ENCODE measurements at places on chromosomes 7 and 10.

GRCh38 chr10:101305320-101306241 is 48.4 kb upstream of the BTRC start:
- no peak for DNase-seq

GRCh38 chr10:34811968-34812514 is 3.1 kb downstream of the PARD3 start:
- no peak for DNase-seq

DNA sequence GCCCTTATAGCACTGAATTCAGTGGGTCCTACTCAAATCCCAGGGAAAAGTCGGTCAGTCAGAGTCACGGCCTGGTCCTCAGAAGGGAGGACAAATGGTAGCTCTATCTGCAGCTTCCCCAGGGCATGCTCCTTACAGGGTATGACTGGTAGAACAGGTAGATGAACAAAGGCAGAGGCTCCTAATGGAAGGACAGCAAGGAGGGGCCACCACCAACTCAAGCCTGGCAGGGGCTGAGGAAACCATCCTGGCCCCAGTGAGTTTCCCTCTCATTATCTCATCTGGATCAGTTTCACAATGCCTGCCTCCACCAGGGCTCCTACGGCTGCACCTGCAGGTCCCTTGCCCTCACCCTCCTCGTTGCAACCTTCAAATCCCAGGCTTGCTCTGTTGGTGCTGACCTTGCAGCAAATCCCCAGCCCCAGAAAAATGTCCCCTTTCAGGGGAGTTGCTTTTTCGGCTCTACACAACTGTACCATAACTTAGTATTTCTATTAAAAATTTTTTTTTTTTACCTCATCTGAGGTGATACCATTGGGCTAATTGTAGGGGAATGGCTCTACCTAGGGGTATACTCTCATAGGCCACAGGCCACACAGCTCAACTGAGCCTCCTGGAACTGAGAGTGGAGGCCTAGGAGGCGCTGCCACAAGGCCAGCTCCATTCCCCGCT is 2.4 kb upstream of the MYO1G start:
- DNase-seq, result no peak

- DNase-seq, result no peak
These were observed 12.2 kb downstream of the PDZD8 start for GRCh38 chr10:117363028-117363427.

GRCh38 chr10:74988832-74989561 is 122.5 kb upstream of the SAMD8 start:
- DNase-seq, result no peak

DNA sequence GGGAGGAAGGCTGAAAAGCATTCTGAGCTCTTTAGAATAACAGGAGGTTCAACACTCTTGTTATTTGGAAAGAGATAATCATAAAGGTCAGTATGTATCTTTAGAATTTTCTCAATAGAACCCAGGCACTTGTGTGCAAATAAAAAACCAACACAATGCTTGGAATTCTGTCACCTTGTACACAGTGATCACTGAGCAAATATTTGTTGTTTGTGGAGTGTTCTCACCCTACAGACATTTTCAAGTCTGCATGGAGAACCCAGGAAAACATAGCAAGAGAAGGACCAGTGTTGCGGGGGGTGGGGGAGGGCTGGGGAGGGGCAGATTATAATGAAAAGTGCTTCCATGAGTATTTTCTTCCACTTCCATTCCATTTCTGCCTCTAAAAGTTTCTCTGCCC is 87.4 kb downstream of the FAM107B start:
- no peak for DNase-seq

DNA sequence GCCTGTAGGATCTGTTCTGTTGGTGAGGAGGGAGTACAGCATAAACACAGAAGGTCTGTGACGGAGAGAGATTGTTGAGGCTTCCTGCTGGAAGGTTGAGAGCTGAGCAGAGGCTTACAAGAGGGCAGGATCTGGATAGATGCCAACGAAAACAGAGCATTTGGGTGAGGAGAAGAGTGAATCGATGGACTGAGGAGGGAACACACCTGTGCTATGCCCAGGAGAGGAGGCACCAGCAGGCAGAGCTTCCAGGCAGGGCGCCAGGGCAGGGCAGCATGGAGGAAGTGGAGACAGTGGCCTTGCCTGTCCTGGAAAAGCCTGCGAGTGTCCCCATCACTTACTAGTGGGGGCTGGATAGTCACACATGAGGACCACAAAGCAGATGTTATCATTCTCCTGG is 282.9 kb downstream of the PAXIP1 start:
- no peak for DNase-seq

DNA sequence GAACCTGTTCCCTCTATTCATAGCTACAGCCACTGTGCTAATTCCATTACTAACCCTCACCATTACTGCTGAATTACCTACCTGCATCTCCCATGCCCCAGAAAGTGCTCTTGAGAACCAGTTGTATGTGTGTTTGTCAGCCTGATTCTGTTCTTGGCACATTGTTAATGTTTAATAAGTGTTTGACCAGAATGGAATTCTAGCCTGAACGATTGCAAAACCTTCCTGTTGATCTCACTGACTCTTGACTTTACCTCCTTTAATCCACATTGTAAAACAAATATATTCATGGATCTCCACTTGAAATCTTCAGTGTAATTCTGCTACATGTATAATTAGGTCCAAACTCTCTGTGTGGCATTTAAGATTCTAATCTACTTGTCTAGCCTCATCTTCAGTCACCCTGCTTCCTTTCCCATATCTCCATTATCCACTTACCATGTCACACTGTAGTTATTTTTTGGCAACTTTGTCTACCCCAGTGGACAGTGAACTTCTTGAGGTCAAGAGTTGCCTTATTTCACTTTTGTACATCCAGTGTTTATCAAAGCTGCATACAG is 4.9 kb downstream of the ZNF277 start:
- no peak for DNase-seq

DNA sequence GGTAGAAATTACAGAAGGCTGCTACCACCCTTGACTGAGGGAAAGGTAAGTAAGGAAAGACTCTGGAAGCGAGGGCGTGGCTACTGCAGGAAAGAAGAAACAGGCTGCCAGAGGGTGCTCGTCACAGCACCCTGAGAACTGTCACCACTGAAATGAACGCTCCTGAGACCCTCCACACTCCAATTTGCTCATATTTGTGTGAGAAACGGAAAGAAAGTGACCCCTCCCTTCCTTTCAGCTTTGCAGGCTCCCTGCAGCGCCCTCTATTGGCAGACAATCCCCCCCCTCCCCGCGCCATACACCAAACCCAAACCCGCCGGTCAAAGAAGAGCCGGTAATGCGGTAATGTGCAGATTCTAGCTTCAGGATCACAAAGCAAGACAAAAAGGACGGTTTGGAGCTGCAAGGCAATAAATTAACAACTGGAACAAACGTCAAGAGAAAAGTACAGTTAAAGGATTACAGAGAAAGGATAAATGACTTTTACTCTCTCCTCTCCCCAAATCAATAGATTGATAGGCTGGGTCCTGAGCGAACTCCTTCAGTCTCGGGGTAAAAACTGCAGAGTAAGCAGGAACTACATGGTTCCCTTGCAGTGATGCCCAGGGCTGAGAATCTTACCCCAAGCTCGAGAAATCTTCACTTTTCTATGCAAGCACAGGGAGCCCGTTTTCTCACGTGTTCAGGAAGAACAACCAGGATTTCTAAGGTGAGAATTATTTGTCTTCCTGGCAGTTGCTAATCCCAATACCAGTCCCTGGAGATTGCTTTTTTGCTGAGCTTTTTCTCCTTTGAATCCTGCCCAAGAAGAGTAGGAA is 47.6 kb downstream of the STEAP1B start:
- no peak for DNase-seq

GRCh38 chr7:158745057-158745715 is 40.6 kb upstream of the NCAPG2 start:
- no peak for DNase-seq

DNA sequence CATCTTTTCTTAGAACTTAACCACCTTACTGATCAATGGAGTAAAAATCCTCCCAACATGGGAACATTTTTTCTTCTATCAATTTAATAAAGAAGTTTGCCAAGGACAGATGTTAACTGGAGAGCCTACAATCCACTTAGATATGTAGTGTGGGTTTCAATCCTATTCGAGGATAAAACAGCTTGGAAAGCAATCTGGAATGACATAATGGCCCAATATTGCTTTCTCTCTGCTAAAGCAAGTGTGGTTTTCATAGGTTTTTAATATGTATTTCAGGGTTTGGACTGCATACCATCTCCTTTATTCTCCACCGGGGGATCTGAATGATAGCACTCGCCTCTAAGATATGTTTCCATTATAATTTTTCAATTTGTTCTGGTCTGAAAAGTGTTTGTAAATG is 149.7 kb downstream of the PRPF18 start:
- no peak for DNase-seq

DNA sequence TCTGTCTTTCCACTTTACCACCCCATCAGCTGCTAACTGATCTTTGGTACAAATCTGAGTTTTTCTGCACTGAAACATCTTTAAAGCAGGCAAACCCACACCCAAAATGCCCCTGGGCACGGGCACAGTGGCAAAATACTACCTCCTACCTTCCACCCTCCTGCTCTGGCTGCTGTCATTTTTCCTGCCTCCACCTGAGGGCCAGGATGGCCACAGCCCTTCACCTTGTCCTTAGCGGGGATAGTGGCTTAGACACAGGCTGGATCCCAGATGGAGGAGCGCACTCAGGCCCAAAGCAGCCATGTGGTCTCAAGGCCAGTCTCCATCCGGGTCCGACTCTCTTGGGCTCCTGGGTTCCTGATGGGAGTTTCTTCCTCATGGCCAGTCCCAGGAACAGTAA is 98.3 kb downstream of the HIF1AN start:
- no peak for DNase-seq

DNA sequence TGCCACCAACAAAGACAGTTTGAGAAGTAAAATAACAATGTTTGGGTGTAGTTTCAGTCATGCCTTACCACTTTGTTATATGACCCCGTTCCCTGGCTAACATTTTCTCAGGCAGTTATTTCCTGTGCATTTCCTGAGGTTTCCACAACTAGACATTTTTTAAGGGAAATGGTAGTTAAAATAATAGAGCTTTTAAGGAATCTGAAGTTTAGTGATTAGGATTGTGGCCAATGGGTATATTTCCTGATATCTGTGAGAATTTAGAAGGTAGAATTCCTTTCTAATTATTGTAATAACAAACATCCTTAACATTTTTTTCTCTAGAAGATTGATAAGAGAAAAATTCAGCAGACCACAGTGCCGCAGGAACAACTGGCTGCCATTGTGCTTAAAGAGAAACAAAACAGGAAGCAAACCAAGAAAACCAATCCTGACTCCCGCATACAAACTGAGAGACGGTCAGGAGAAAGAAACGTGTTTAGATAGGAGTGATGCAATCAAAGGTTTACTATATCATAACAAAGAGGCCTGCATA is 193.6 kb downstream of the MBL2 start:
- DNase-seq, result no peak

DNA sequence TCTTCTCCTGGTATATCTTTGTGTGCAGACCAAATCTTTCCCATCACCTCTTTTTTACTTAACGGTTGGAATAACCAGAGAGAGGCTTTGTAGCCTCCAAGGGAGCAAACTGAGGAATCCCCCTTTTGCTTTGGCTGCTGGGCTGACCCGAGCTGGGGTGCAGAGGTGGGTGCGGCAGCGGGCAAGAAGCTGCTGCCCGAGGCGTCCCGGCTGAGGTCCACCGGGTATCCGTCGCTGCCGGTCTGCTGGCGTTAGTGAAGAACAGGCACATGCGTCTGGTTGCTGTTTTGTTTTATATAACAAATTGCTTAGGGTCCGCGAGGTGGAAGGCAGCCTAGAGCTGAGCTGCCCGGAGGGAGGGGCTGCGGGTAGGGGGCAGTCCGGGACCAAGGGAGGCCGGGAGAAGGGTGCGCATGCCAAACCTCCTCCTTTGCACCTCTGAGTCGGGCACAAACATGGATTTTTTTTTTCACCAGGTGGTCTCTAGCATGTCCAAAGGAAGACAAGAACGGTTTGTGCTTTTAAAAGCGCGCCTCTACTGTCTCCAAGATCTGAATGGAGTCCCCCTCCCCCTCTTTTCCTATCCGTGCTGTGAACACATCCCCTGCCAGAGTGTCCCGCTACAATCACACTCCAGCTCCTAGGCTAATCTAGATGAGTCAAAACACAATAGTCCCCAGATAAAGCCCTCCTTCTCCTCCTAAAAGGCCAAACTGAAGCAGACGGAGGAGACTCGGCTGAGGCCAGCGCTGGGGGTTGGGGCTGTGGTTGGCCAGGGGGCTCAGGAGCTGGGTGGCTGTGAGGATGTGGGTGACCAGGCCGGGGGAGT is 6.8 kb upstream of the GATA3 start:
- no peak for DNase-seq

DNA sequence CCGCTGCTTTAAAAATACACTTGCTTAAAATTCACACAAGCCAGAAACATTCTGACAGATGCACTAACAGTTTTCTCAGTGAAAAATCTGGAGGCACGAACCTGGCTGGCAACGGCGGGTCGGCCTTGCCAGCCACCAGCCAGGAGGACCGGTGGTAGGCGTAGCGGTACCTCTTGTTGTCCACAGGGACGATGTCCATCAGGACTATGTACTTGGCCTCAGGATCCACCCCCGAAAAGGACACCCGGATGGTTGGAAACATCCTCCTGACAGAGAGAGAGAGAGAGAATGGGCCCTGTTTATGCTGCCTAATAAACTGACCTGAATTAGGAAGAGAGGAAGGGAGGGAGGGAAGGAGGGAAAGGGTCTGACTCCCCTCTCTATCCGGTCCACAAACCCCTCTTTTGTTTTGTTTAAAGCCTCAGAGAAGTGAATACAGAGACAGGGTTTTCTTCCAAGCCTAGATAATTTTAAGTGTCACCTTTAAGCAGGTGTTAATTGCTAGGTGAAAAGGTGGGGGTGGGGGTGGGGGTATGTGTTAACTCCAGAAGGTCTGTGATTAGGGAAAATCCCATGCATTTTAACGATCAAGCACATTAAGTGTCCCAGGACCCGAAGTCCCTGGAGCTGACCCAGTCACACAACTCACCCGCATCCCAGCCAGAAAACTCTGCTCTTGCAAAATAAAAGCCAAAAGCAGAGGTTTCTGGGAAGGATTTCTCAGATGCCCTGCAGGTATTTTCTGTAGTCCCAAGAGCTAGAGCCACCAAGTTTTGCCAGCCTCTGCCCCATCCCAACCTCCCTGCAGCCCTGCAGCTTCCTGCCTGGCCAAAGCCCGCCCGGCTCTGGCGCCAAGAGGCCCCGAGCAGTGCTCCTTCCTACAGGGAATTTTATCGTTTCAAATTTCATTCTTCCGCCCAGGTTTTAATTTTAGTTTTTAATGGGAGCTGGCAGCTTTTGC is 5.0 kb downstream of the TBX20 start:
- DNase-seq, result no peak

DNA sequence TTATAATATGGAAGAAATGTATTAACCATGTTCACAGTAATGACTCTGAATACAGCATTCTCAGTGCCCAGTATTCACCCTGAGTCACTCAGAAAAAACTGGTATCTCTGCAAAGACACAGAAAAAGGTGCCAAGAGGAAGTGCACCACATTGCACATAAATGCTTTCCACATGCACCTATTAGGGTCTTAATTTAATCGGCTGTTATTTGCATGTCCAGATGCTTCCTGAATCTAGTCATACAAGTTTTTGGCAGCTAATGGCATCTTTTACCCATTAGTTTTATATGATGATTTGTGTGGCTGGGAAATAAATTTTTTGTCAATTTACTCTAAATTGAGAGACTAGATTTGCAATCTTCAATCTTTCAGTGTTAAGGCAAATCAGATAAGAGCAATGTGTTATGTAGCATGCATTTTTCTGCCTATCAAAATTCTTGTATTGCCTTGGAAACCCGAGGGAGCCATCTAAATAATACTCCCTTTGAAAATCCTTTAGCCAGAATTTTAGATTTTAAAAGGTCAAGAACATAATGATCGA is 58.2 kb downstream of the ZNF680 start:
- no peak for DNase-seq

GRCh38 chr7:46175221-46175620 is 254.1 kb upstream of the IGFBP3 start:
- no peak for DNase-seq

GRCh38 chr7:137343281-137343841 is at the start of gene PTN:
Gene PTN (minus strand): TSS chr7:137343733. CDS start chr7:137254973, 88,760 bp downstream.
- no peak for DNase-seq
